Hippocampal formation (tissue), 2 donors: ENCODE measurements at places on chromosomes 5 and 9.

GRCh38 chr5:61055434-61056006 lies 106.7 kb downstream of the SMIM15 start:
- peak; percentile 21 for DNase-seq

GRCh38 chr9:114898741-114899140 lies 31.6 kb downstream of the TNFSF8 start:
- no peak for DNase-seq

GRCh38 chr5:39631958-39632357 lies 207.2 kb upstream of the DAB2 start:
- no peak for DNase-seq

GRCh38 chr9:89905606-89906338 lies 301.0 kb downstream of the GADD45G start:
- no peak for DNase-seq

GRCh38 chr5:116699332-116699731 lies 124.7 kb upstream of the SEMA6A start:
- DNase-seq: no peak

DNA sequence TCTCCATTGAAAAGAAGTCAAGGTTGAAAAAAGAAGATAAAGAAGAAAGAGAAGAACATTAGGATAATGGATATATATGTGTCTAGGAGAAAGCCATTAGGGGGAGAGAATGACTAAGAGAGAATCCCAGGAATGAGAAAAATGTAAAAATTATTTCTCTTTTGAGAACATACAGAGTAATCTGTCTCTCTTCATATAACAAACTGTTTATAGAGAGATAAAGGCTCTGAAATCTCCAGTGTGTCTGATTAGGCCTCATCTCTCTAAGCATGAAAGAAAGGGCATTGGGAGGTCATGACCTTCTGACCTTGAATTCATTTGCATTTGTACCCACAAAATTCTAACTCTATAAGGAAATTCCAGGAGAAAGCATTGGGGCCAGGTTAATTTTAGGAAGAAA lies 3.5 kb upstream of the MPDZ start:
- no peak for DNase-seq

DNA sequence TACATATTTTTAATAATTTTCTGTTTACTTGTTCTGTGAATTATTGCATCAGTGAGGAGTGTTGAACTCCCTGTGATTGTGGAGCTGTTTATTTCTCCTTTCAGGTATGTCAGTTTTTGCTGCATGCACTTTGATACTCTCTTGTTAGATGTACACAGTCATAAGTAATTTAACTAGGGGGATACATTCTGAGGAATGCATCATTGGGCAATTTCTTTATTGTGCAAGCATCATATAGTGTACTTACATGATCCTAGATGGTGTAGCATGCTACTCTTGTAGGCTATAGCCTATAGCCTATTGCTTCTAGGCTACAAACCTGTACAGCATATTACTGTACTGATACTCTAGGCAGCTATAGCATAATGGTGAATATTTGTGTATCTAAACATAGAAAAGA lies 9.5 kb downstream of the DENND4C start:
- no peak for DNase-seq

GRCh38 chr5:102759700-102760099 lies 4.6 kb downstream of the PAM start:
- no peak for DNase-seq

- no peak for DNase-seq
Measured at GRCh38 chr5:9498541-9499497, 47.1 kb downstream of the SEMA5A start.

GRCh38 chr9:115350548-115350947 lies 232.6 kb upstream of the TNC start:
- no peak for DNase-seq

DNA sequence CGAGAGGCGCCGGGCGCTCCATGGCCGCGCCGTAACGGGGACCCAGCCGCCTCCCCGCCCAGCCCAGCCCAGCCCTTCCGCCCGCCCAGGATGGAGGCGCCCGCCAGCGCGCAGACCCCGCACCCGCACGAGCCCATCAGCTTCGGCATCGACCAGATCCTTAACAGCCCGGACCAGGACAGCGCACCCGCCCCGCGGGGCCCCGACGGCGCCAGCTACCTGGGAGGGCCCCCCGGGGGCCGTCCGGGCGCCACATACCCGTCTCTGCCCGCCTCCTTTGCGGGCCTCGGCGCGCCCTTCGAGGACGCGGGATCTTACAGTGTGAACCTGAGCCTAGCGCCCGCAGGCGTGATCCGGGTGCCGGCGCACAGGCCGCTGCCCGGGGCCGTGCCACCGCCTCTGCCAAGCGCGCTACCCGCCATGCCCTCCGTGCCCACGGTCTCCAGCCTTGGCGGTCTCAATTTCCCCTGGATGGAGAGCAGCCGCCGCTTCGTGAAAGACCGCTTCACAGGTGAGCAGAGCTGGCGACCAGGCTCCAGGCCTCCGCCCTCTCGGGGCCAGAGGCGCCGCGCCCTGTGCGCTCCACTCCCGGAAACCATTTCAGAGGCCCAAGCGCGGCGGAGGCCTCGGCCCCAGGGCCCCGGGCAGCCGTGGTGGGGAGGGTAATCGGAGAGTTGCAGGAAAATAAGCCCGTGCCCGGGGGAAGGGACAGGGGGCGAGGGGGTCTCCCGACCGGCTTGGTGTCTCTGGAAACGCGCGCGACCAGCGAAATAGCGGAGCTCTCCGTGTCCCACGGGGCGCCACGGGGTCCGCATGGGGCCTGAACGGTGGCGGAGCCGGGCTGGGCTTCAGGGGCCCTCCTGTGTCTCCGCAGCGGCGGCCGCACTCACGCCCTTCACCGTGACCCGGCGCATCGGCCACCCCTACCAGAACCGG lies 496 bp downstream of the TLX3 start:
- no peak for DNase-seq

DNA sequence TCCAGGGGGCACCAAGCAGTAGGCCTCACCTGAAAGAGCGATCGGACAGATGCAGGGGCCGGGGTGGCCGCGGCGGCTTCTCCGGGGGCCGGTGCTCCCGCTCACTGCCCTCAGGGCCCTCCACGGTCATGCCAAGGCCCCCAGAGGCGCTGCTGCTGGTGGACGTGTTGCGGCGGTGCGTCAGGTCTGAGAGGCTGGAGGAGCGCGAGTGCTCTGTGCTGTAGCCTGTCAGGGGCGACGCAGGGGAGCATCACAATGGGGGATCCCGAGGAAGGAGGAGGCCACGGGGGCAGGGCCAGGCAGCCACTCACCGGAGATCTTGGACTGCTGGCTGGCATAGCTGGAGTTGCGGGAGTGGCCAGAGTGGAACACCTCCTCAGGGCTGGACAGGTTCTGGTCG lies 7.7 kb upstream of the DPM2 start:
- DNase-seq: no peak

- peak; percentile 65 for DNase-seq
Measured at GRCh38 chr5:67267512-67268216, 71.1 kb upstream of the CD180 start.

- DNase-seq: no peak
Measured at GRCh38 chr9:19424176-19424779, 15.5 kb downstream of the ACER2 start.
